ENCODE measurements at places on chromosomes 5 and 9.

DNA sequence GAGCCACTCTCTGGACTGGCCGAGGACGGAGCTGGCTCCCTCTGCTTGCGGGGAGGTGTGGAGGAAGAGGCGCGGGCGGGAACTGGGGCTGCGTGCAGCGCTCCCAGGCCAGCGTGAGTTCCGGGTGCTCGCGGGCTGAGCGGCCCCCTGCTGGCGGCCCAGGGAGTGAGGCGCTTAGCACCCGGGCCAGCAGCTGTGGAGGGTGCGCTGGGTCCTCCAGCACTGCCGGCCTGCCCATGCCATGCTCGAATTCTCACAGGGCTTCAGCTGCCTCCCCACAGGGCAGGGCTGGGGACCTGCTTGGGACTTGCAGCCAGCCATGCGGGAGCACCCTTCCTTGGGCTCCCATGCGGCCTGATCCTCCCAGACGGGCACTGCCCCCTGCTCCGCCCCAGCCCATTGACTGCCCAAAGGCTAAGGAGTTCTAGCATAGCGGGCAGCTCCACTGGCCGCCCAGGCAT is 416.9 kb downstream of the MRPS30 start:
- no peak for DNase-seq

DNA sequence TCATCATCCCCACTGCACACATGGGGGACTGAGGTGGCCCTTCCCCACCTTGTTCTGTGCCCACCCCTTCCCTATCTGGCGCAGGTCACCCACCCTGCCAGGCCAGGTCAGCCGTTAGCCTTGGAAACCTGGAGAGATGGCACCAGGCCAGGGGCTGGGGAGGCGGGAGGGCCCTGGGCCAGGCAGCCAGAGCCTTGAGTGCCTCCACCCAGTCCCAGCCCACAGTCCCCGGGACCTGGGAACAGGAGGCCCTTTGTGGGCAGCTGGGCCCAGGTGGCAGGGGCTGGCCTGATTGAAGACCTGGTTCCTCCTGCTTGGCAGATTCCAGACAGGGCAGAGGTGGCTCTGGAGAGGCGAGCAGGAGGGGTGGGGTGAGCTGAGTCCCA is 70.6 kb downstream of the LRSAM1 start:
- DNase-seq = no peak

DNA sequence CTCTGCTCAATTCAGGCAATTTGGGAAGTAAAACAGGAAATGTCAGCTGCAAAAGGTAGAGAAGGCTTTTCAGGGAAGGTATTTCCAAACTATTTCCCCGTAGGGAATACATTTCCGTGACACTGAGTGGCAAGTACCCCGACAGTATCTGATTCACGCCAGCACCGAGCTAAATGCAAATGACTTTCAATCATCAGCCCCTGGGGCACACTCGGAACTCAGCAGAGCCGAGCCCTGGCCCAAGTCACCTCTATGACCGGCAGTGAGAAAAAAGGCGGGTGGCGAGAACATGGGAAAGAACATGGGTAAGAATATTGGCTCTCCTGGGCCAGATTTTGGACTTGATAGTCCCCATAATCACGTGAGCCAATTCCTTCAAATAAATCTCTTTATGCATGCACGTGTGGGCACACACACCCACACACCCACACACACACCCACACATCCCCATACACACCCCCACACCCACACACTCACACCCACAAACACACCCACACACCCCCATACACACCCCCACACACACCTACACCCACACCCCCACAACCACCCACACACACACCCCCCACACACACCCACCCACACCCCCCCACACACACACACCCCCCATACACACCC is 43.0 kb downstream of the COL23A1 start:
- DNase-seq = no peak

DNA sequence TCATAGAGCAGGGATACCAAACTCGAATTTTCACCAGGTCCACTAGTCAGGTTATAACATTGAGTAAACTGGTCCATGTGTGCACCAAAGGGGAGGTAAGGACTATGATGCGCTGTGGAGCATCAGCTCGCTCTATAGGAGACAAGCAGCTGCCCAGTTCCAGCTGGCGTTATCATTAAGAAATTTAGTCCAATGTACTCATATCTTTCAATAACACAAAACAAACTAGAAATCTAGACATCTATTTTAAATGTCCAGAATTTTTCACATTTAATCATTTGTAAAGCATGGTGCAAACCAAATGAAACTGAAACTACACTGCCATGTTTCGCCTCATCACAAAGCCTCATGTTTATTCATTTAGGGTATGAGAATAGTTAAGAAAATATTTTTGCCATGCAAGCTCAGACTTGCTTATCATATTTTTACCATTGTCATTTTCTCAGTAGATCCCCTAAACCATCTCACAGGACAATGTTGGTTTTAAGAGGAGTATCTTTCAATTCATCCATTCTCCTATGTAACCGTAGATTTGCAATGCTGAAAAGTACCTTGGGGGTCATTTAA is 50.9 kb downstream of the ZNF474 start:
- DNase-seq = no peak

DNA sequence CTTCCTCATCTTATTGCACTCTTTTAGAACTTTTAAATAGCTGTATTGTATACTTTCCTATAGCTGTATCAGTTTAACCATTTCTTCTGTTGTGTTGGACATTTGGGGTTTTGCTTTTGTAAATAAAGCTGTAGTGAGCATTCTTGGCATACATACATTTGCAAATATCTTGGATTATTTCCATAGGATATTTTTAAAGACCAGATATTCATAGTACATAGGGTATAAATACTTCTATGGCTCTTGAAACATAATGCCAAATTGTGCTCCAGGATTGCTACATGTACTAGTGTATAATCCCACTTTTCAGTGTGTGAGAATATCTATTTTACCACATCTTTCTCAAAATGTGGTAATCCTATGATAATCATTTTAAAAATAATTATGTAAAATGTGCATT is 51.2 kb downstream of the SCAMP1 start:
- DNase-seq = no peak

DNA sequence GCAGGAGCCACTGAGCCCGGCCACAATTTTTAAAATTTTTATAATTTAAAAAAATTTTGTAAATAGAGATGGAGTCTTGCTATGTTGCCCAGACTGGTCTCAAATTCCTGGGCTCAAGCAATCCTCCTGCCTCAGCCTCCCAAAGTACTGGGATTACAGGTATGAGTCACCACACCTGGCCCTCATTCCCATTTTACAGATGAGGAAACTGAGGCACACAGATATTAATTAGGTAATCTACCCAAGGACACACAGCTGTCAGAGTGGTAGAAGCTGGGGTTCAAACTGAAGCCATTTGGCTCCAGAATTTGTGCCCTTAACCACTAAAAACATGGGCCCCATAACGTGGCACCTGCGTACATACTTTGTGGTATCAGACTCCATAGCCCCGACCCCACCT is 7.5 kb downstream of the TRUB2 start:
- no peak for DNase-seq
